Stimulated activated CD4-positive, alpha-beta T cell treated with anti-CD3 and anti-CD28 coated beads, Interleukin-1b, Interleukin-23, amount 100 ng/mL, for 1 hour (primary cell): ENCODE measurements at places on chromosomes 16 and 17.

GRCh38 chr17:69672924-69673323 is 258.4 kb downstream of the MAP2K6 start:
- no peak for DNase-seq

GRCh38 chr17:36544044-36544306 is 744 bp upstream of the GGNBP2 start:
- no peak for DNase-seq

DNA sequence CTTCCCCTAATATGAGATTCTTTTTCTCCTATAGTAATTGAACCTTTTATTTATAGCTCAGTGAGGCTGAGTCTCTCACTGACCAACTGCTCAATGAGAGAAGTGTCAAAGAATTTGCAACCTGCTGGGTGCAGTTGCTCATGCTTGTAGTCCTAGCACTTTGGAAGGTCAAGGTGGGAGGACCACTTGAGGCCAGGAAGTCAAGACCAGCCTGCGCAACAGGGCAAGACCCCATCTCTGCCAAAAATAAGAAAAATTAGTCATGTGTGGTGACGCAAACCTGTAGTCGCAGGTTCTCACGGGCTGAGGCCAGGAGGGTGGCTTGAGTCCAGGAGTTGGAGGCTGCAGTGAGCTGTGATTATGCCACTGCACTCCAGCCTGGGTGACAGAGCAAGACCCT is 30.9 kb upstream of the CRYBA1 start:
- DNase-seq, result no peak

- no peak for DNase-seq
Observed at GRCh38 chr16:81899601-81900000, 111.7 kb downstream of the SDR42E1 start.

DNA sequence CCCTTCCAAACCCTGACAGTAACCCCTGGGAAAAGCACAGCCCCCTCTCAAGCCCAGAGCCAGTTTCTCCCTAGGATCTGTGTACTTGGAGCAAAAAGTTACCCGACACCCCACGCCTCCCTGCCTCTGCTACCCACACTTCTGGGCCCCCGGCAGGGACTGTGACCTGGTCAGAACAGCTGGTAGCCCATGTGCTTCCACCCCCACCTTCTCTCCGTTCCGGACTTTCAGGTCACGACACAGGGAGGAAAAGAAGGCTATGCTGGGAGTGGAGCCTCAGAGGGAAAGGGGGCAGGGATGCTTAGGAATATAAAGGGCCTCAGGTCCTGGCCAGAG is 6.4 kb downstream of the PPY start:
- DNase-seq, result no peak

GRCh38 chr16:85625053-85625452 is 11.9 kb downstream of the GSE1 start:
- DNase-seq, result no peak
